ENCODE measurements at places on chromosomes 2 and 18. TPM values are rescaled to one million over a fixed set of nuclear protein-coding genes. Genes with fewer than 3 reads are reported as not detected.

DNA sequence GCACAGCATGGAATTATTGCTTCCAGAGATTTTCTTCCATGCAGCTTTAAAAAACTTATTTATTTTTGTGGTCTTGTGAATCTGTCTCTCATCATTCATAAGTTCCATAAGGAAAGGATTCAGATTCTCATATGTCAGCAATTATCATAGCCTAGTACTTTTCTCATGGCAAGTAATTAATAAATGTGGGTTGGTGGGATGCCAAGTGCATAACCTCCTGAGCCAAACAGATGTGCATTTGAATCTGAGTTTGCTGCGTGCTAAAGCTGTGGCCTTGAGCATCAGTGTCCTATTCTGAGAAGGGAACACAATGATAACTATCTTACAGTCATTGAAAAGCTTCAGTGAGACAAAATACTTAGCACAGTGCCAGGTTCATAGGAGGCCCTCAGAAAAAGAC is 331.9 kb downstream of the PDE11A start:
- no peak for DNase-seq

DNA sequence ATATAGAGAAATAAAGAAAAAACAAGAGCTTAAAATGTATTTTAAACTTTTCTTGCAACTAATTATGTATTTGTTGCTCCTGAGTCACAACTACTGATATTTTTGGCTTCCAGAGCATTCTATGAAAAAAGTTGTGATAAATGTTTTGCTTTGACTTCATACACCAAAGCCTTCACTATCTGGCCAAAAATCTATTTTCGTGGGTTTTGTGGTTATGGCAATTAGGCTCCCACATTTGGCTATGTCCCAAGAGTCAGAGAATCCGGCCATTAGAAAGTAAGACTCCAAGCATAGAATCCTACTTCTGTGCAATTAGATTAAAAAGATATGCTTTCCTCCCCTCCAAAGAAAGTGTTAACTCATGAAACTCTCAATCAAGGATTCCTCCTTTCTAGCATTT is 1456.1 kb upstream of the ACVR2A start:
- DNase-seq: peak; percentile 14

- DNase-seq: no peak
These were observed 111.7 kb downstream of the MARCHF4 start for GRCh38 chr2:216260629-216261028.

GRCh38 chr18:6370410-6370809 is 44.3 kb downstream of the L3MBTL4 start:
- DNase-seq: no peak

DNA sequence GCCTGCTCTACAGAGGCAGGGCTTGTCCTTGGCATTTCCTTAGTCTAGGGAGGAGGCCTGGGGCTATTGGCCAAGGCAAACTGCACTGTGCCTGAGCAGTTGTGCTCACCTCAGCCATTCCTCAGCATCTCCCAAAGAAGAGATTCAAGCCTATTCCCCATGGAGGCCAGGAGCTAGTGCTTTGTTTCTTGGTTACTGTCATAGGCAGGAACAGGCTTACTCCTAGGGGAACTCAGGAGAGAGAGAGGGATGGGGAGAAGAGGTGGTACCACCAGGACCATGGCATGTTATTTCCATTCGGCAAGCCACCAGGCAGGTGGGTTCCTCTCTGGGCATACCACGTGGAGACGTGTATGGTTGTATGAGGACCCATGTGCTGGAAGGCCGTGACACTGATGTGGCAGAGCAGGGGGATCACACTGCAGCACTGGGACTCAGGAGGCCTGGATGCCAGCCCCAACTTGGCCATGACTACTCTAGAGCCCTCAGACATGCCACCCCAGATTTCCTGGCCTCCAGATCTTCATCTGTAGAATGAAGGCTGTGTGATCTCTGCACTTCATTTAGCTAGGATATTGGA is 233.7 kb downstream of the LOXHD1 start:
- no peak for DNase-seq

GRCh38 chr2:48284621-48285212 is 245.2 kb upstream of the STON1 start:
- no peak for DNase-seq

GRCh38 chr18:25351777-25352628 is at the start of gene ZNF521:
ZNF521 (minus strand) TSS chr18:25352166; CDS start chr18:25350946, 1,220 bp downstream.
- DNase-seq: peak; percentile 51

- DNase-seq: no peak
These were observed 33.4 kb downstream of the MFSD6 start for GRCh38 chr2:190441564-190441963.

DNA sequence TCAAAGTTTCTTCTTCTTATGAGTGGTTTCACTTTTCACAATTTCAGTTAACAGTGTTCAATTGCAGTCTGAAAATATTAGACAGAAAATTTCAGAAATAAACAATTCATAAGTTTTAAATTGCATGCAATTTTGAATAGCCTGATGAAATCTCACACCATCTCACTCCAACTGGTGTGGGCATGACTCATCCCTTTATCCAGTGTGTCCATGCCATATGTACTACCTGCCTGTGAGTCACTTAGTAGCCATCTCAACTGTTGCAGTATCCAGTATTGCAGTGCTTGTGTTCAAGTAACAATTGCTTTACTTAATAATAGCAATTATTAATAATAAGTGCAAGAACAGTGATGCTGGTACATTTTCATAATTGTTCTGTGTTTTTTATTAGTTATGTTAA is 1202.5 kb downstream of the DSC3 start:
- peak; percentile 79 for DNase-seq

GRCh38 chr18:29488617-29489016 is 1311.7 kb upstream of the CDH2 start:
- peak; percentile 10 for DNase-seq

GRCh38 chr18:27428716-27429475 is 243.8 kb upstream of the CHST9 start:
- no peak for DNase-seq

DNA sequence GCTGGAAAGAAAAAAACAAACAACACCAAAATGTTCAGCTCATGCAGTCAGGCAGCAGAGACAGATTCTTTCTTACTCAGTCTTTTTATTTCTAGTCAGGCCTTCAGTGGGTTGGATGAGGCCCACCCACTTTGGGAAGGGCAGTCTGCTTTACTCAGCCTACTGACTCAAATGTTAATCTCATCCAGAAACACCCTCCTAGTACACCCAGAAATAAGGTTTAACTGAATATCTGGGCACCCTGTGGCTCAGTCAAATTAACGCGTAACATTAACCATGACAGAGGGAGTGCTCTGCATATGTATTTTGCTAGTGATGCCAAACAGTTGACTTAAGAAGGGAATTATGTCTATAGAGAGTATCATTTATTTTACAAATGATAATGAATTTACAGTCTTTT is 401.6 kb downstream of the PARD3B start:
- no peak for DNase-seq

- DNase-seq: no peak
These were observed 18.8 kb upstream of the TSPYL6 start for GRCh38 chr2:54274781-54275242.

The ALLC gene
- total RNA-seq: not detected

The PCARE gene
- not detected for total RNA-seq

The HES6 gene
- total RNA-seq: 19.6 TPM

The SKOR2 gene
- total RNA-seq: not detected

The SGPP2 gene
- not detected for total RNA-seq

The IL36G gene
- 0.62 TPM for total RNA-seq

The CDH2 gene
- total RNA-seq: 39.2 TPM
